Skin of body (tissue), 3 donors: ENCODE measurements at places on chromosomes 5 and 9. TPM values are rescaled to one million over a fixed set of nuclear protein-coding genes. Genes with fewer than 3 reads are reported as not detected.

GRCh38 chr9:112754578-112754977, 4.0 kb downstream of the SNX30 start:
- DNase-seq: no peak

GRCh38 chr5:79924936-79925893, 65.8 kb downstream of the MTX3 start:
- peak; percentile 29 for DNase-seq

DNA sequence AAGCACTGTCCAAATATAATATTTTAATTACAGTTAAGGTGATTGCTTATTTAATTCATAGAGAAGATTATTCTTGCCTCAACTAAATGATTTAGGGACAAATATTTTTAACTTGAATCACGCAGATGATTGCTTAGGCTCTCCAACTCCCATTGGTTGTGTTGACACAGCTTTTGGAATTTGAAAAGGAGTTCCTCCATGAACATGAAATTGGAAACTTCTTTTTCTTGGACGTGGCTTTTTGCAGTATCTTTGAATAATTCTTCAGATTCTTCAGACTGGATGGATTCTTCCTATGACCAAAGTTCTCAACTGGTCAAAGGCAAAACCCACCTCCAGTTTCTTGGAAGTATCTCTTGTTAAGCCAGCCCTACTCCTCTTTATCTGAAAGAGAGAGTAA, 456.4 kb upstream of the KLF4 start:
- no peak for DNase-seq

DNA sequence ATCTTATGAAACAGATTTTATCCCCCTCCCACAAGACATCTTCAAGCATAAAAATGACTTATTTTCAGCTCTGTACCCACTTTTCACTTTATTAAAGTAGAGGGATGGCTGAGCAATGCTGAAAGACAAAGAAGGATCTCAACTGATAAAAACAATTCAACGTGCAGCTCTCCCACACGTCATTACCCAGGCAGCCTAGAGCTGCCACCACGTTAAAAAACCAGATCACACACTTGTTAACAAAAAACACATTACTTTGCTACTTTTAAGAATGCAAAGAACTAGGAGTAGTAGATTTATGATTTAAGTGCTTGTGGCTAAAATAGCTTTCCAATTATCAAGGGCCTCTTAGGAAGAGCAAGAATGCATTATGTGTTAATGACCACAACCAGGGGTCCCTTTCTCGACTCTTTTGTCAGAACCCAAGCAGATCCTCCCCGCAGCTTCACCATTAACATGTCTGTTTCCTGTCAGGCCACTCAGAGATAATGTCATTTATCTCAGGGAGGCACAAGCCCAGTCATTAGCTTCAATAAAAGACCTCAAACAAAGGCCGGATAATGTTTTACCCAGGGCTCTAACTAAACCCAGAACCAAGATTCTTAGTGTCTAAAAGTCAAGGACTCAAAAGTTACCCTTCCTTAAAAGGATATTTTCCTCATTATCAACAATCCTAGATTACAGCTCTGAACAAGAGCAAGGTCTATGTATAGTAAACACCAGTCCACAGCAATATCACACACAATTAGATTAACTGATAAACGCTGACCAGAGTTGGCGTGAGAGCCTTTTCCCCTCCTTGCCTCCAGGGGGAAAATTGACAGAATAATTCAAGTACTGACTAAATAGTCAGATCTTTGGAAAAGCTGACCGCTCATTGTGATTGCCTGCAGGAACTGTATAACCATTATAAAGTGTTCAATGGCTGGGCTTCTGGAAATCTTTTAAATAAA, 7.5 kb downstream of the ZNF608 start:
- DNase-seq: peak; percentile 50

GRCh38 chr9:91736311-91736710, 213.7 kb downstream of the ROR2 start:
- DNase-seq: no peak

DNA sequence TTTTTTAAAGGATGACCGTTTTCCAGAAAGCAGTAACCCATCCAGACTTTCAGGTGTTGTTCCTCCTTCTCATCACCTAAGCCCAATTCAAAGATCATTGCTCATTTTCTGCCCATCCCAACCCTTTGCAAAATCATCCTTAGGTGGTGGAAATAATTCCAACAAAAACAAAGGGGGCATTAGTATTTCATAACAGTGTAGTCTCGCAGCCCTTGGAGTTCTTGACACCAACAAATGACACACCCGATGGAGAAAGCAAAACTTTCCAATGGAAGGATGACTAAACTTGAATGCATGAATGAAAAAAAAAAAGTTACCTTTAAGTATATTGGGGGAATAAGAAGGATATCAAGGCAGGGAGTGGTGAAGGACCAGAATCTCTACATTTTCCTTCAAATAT, 117.0 kb downstream of the PAPPA start:
- DNase-seq: no peak

- no peak for DNase-seq
Measured at GRCh38 chr9:96883922-96884321, 29.6 kb upstream of the ZNF782 start.

DNA sequence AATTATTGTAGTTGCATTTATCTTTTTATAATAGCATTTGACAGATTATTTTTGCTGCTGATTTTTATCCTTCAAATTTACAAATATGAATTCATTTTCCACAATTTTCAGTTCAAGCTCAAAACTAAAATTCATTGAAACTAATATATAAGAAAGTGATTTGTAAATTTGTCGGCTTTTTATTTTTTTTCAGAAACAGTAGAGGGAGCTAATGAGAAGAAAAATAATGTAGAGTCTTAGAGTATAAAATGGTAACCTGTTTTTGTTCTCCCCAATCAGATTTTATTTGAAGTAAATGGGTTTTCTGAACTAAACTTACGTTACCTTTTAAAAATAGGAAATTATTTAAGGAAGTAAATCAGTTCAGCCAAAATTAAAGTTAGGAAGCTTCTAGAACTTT, 19.2 kb downstream of the PRRC1 start:
- DNase-seq: no peak

- no peak for DNase-seq
Measured at GRCh38 chr9:72586388-72587130, 65.2 kb downstream of the TMC1 start.

DNA sequence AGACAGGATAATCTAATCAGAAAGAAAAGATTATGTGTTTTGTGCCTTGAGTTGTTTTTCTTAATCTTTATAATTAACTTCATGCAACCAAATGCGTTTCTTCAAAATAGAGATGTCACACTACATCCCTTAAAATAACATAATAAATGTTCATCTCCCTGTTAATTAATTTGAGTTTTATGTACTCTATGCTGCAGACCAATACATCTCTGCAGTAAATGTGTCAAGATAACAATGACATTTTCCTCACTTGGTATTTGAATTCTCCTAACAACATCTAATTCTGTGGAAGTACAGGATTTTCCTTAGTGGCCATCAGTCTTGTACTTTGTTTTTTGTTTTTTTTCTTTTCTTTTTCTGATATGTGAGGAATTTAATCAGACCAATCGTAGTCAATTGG, 279.2 kb upstream of the TYRP1 start:
- DNase-seq: no peak

DNA sequence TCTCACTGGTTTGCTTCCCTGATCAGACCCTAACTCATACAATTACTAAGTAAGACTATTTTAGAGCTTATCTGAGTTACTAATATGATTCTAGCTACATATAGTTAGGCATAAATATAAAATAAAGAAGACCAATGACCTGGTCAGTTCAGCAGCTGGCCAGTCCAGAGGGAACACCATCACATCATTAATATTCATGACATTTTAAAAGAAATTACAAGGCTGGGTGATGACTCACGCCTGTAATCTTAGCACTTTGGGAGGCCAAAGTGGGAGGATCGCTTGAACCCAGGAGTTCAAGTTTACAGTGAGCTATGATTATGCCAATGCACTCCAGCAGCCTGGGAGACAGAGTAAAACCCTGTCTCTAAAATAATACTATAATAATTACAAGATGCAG, 37.0 kb upstream of the CDC42SE2 start:
- no peak for DNase-seq

- no peak for DNase-seq
Measured at GRCh38 chr9:27377147-27377807, 80.3 kb upstream of the EQTN start.

DNA sequence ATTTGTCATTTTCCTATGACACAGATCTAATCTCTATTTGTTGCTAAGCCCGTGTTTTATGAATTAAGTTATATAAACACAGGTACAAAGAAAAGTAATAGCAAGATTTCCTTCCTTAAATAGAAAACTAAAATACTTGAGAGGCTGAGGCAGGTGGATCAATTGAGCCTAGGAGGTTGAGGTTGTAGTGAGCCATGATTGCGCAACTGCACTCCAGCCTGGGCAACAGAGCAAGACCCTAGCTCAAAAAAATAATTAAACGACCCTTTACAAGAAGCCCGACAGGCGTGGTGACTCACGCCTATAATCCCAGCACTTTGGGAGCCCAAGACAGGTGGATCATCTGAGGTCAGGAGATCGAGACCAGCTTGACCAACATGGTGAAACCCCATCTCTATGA, 36.8 kb downstream of the FAM169A start:
- no peak for DNase-seq

- no peak for DNase-seq
Measured at GRCh38 chr5:31317665-31318064, 124.2 kb downstream of the CDH6 start.

DNA sequence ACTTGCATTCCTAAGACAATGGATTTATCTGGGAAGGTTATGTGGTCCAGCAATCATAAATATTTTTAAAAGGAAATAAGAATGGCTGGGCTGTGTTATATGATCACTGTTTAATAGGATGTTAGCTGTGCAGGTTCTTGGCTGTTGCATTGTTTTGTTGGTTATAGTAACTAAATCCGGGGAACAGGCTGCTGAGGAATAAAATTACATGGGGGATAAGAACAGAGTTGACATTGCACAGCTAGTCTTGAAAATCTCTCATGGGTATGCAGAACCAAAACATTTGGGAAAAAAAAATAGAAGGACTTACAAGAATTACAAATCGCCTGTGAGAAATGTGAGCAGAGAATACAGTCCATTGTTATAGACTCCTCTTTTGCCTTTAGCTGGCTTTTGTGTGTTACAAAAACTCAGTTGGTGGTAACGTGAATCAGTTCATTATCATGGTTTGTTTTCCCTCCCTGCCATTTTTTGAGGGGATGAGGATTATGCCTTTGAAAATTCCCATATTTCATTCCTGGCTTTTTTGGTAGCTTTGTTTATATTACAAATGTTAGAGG, 375.3 kb upstream of the DAB2 start:
- DNase-seq: no peak

GRCh38 chr5:179368806-179369529, 23.7 kb upstream of the ADAMTS2 start:
- DNase-seq: no peak

DNA sequence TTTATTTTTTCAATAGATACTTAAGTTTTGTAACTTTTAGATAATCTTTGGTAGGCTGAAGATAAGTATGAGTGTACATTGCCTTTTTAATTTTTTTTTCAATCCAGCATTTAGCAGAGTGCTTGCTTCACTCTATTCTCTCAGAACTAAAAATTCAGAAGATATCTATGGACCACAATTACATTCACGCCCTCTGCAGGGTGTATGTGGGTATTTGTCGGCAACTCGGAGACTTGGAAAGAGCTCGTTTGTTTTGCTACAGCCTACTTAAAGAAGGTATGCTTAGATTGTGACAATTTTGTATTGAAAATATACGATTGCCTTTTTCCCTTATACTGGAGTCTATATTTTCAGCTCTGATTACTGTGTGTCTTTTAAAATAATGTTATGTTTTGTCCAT, 43.8 kb downstream of the ICE1 start:
- DNase-seq: no peak

DNA sequence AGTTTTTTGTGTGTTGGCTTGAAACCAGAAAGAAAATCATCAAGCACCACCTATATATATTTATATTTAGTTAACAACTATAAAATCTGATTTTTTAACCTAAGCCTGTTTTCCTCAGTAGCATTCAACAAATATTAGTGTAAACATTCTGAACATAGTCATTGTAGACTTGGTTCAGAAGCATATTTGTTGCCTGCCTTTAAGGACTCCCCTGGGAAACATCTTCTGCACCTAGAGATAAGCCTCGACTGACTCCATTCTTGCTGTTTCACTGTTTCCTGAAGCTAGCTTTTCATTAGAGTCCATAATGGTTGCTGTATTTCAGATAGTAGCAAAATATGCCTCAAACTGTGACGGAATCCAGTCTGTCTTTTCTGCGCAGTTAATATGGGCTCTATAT, 123.5 kb downstream of the TRIO start:
- no peak for DNase-seq

- no peak for DNase-seq
Measured at GRCh38 chr5:167049771-167050567, 1241.5 kb upstream of the WWC1 start.

DNA sequence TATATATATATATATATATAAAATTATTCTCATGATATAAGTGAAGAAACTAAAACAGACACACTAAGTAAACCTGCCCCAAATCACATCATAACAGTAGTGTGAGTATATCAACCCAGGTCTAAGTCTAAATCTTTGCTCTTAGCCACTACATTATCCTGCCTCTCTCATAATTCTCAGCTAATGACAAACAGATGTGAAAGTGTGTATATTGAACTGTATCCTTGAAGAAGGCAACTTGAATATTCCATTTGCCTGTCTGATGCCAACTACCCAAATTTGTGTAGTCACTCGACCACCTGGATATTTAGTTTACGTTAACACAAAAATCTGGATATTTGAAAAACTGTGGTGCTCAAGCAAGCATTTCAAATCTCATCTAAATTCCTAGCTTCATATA, 97.4 kb downstream of the PPP2R2B start:
- no peak for DNase-seq

- no peak for DNase-seq
Measured at GRCh38 chr9:136339173-136339957, 12.0 kb downstream of the GPSM1 start.

DNA sequence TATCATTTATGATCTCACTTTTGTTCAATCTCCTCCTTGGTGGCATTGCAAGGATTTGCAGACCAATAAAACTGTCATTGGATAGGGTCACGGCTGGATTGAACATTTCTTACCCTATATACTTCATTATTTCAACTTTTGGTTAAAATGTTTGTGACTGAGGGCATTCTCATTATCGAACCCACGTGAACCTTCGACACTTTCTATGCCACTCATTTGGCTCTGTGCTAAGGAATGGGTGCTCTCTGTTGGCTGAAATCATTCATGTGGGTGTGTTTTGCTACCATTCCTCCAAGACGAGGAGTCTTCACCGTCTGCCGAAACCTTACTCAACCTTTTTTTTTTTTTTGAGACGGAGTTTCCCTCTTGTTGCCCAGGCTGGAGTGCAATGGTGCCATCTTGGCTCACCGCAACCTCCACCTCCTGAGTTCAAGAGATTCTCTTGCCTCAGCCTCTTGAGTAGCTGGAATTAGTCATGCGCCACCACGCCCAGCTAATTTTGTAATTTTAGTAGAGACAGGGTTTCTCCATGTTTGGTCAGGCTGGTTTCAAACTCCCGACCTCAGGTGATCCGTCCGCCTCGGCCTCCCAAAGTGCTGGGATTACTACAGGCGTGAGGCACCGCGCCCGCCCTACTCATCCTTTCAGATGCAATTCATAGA, 62.5 kb downstream of the CSNK1A1 start:
- no peak for DNase-seq

The GRM6 gene
- not detected for total RNA-seq

The LIFR gene
- 70.8 TPM for total RNA-seq

The MSX2 gene
- total RNA-seq: 10.9 TPM

The ALDH1B1 gene
- 9.3 TPM for total RNA-seq

The OLFML2A gene
- 49.1 TPM for total RNA-seq

The PCAT7 gene
- 0.10 TPM for total RNA-seq

The STKLD1 gene
- total RNA-seq: 0.49 TPM

The RHOBTB3 gene
- total RNA-seq: 134 TPM

The SLCO6A1 gene
- not detected for total RNA-seq

The DNM1 gene
- 58.4 TPM for total RNA-seq

The KIF24 gene
- 2.6 TPM for total RNA-seq

The CDH10 gene
- total RNA-seq: 0.79 TPM

The OGN gene
- total RNA-seq: 281 TPM
